A549 treated with RU486 at 1 μM for 4 hours (cell line): ENCODE measurements at places on chromosomes 5 and 9. TPM values are rescaled to one million over a fixed set of nuclear protein-coding genes. Genes with fewer than 3 reads are reported as not detected.

The SELENOP gene
- 0.19 to 0.67 TPM (median 0.46 TPM) in 4 of 5 replicates, not detected in the other for total RNA-seq

The ORM2 gene
- total RNA-seq, result not detected in 5 replicates

The ANXA6 gene
- total RNA-seq, result 38.1 to 42.0 TPM (median 39.3 TPM) in 5 replicates

The SH3RF2 gene
- total RNA-seq, result 2.9 to 3.8 TPM (median 3.2 TPM) in 5 replicates

The CER1 gene
- not detected in 5 replicates for total RNA-seq

The GLIPR2 gene
- total RNA-seq, result 7.7 to 10.4 TPM (median 8.7 TPM) in 5 replicates

The PCDHA5 gene
- 0.46 to 1.0 TPM (median 0.75 TPM) in 5 replicates for total RNA-seq

The PKD2L2 gene
- total RNA-seq, result not detected in 5 replicates

The BTNL9 gene
- 0.57 to 1.3 TPM (median 0.74 TPM) in 5 replicates for total RNA-seq

The PLAC8L1 gene
- 0.29 TPM in 1 of 5 replicates, not detected in the others for total RNA-seq

The ADAMTS12 gene
- total RNA-seq, result 6.1 to 9.6 TPM (median 7.9 TPM) in 5 replicates

The NR5A1 gene
- total RNA-seq, result 0.03 to 0.05 TPM in 2 of 5 replicates, not detected in the others

The SPATA31A6 gene
- not detected in 5 replicates for total RNA-seq

The PCDHGA5 gene
- total RNA-seq, result 0.07 to 0.30 TPM (median 0.13 TPM) in 5 replicates

The PCDHGB6 gene
- total RNA-seq, result 0.06 to 0.15 TPM (median 0.09 TPM) in 5 replicates

The GPR150 gene
- 0.07 to 0.26 TPM (median 0.19 TPM) in 4 of 5 replicates, not detected in the other for total RNA-seq

The CCL27 gene
- 0.22 to 0.41 TPM (median 0.23 TPM) in 3 of 5 replicates, not detected in the others for total RNA-seq

The TSSK1B gene
- total RNA-seq, result not detected in 5 replicates

The FOXD4L6 gene
- 0.11 TPM in 1 of 5 replicates, not detected in the others for total RNA-seq
